ENCODE measurements at places on chromosomes 5 and 9.

GRCh38 chr5:53087621-53088121 lies 21.9 kb downstream of the MOCS2 start:
- no peak for DNase-seq

GRCh38 chr5:138452720-138453119 lies 12.6 kb upstream of the EGR1 start:
- DNase-seq, result no peak

DNA sequence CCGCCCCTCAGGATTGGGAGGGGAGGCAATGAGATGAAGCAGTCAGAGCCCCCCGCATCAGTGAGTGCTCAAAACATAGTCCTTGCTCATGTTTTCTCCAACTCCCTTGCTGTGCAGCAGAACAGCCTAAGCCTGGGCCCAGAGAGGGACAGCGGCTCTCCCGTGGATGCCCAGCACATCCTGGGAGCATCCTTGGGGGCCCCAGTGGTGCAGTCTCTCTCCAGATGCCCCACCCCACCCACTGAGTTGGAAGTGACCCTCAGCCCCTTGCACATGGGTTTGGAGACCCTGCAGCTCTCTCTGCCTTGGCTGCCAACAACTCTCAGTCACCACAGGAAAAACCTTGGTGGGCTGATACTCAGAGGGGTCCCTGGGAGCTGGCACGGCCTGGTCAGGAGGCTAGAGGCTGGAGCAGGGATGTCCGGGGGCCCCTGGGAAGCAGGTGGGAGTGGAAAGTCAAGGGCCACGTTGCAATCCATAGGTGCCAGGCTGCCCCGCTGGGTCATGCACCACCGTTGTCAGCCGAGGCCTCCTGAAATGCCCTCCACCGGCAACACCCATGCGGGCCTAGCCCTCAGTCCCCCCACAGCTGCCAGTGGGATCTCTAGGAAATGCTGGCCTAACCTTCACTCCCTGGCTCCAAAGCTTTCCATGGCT lies 242.5 kb downstream of the PBX3 start:
- DNase-seq, result no peak

DNA sequence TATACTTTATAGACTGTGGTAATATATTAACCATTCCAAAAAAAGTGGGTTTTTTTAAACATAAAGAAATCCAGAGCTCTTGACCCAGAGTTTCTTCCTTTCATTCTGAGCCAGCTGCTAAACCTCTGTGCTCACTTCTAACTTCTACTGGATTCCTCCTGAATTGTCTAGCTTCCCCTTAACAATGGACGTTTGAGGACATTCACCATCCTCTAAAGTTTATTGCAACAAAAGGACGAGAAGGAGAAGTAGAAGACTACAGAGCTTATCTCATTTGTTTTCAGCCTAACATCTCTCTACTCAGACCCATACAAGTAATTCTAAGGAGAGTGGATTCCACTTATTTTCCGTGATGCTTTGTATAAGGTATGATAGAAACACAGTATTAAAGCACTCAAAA lies 284.2 kb downstream of the MAST4 start:
- DNase-seq, result no peak

- DNase-seq, result no peak
Observed at GRCh38 chr5:177350776-177351391, 584 bp downstream of the LMAN2 start.

DNA sequence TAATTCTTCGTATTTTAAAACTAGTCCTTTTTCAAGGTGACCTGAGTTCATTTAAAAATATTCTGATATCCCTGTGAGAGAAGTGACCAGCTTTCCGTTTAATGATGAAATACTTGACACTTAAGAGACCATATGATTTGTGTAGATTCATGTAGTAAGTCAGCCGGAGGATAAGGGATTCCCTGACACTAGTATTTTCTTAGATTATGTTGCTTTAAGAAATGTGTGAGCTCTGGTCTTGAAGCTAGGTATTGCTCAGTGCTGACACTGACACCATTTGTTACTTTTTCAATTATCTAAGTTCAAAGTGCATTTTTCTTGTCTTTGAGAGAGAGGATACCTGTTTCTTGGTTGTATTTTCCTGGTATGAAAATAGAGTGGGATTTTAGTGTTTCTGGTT lies 4.2 kb downstream of the NIPBL start:
- DNase-seq, result no peak

DNA sequence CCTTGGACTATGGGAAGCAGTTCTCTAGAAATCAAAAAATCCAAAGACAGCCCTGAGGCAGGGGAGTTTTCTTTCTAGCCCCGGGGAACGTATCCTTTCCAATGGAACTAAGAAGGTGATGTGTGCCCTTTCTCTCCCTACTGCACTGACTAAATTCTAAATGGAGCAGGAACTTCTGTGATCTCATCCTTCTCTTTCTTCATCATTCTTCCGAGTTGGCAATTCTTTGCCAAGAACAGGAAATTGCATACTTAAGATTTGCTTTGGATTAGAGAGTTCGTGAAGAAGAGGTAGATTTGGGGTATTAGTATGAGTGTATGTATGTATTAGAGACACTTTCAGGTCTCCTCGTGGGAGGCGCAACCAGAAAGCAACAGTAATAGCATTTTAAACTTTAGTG lies 178.0 kb upstream of the PIK3R1 start:
- DNase-seq, result no peak

DNA sequence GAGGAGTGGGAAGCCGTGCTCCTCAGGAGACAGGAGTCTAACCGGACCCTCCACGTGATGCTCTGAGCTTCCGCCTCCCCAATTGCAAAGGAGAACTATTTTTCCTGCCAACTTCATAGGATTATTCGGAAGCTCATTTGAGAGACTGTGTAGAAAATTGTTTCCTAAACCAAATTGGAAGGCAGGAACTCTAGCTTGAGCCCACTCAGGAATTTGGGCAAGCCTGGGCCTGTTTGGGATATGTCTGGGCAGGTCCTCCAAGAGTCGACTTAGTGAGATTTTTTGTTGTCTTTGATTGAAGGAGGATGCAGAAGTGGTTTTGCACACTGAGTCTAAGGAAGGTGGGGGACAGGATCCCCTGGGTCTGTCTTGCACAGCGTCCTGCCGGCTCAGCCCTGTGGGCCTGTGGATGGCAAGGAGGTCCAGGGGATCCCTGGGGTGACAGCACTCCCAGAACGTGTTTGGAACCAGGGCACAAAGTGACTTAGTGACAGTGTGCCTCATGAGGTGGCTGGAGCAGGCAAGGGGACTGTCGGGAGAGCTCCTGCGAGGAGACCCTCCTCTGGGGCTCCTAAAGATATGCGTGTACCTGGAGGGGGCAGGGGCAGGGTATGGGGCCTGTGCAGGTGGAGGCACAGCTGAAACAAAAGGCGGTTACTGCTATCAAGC lies 283.3 kb downstream of the NSG2 start:
- peak; percentile 35 for DNase-seq

DNA sequence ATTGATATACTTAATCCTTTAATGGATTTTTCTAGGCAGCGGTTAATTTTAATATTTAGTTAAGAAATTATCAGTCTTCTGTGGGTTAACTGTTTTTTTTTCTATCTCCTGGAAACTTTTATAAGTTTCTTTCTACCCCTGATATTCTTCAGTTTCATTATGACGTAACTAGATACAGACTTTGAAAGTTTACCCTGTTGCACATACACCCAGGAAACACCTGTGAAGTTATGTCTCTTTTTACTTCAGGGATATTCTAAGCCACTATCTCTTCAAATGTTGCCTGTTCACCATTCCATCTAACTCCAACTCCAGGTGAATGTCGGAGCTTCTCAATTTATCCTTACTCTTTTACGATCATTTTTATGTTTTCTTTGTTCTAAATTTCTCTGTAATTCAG lies 329.0 kb downstream of the ICE1 start:
- no peak for DNase-seq

DNA sequence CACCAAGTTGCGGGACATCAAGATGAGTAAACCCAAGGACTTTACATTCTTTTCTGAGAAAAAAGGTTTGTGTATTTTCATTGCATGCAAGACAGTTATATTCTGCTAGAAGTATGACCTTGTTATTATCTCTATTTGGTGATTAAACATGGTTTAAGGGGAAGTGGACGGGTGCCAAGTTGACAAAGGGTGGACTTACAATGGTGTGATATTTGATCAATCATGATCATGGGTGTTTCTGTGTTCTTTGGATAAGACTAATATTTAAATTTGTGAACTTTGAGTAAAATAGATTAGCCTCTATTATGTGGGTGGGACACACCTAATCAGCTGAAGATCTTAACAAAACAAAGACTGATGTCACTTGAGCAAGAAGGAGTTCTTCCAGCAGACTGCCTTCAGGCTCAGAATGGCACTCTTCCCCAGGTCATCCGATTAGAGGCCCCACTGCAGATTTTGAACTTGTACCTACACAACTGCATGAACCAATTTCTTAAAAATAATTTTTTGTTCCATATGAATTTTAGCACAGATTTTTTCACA lies 782.9 kb downstream of the CDH12 start:
- no peak for DNase-seq

DNA sequence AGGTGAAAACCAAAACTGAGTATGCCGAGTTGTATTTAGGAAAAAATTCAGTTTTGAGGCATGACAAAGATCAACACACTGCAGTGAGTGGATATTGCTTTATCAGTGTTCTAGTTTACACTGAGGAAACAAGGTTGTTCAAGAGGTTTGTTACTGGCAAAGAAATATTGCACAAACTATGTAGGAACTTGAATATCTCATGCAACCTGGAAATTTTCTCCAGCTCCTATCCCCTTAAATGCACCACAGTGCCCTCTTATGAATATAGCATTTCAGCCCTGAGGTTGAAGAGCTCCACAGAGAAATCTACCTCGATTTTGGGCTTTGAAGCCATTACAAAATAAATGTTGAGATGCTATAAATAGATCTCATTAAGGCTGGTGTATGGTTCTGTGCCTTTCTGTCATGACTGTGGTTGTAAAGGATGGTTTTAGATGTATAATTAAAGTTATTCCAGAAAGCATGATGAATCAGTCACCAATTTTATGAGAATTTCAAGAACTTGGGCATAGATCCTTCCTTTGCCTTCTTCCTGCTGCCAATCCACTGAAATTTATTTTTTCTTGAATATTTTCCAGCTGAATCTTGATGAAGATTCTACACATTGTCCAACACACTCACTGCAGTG lies 159.3 kb downstream of the SPATA31D1 start:
- peak; percentile 49 for DNase-seq

DNA sequence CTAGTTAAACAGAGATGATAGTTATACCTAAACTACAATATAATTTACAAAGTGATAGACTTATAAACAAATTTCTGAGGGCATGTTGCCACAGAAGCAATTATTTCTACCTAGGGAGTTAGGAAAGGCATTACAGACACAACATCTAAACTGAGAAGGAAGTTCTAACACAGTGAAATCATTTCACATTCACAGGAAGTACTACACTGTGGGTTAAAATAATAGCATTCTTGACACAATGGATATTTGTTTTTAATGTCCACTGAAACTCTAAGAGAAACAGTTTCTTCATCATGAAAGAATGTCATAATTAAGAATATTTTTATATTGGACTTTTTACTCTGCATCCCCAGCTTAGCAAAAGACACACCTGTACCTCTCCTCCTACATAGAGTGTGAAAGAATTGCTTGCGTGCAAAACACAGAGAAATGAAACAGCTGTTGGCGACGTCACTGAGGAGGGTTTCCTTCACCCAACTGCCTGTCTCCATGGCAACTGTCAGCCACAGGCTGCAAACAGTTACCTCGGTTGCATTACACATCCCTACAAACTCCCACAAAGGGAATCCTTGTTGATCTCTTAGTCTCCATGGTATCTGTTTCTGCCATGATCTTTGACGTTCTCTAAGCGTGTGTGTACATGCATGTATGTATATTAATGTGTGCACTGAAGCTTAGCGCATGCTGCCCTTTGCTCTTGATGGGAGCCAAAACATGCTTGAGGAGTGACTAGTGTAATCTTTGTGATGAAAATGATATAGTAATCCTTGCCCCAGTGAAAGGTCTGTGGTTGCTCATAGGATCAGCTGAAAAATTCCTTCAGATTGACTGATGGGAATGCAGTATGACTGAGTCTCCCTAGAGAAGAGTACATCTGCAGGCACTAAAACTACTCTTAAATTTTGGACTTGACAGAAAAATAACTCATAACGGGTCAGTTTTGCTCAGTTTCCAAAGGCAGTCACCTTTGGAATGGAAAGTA lies 168.5 kb downstream of the ACTL7B start:
- DNase-seq, result peak; percentile 92

DNA sequence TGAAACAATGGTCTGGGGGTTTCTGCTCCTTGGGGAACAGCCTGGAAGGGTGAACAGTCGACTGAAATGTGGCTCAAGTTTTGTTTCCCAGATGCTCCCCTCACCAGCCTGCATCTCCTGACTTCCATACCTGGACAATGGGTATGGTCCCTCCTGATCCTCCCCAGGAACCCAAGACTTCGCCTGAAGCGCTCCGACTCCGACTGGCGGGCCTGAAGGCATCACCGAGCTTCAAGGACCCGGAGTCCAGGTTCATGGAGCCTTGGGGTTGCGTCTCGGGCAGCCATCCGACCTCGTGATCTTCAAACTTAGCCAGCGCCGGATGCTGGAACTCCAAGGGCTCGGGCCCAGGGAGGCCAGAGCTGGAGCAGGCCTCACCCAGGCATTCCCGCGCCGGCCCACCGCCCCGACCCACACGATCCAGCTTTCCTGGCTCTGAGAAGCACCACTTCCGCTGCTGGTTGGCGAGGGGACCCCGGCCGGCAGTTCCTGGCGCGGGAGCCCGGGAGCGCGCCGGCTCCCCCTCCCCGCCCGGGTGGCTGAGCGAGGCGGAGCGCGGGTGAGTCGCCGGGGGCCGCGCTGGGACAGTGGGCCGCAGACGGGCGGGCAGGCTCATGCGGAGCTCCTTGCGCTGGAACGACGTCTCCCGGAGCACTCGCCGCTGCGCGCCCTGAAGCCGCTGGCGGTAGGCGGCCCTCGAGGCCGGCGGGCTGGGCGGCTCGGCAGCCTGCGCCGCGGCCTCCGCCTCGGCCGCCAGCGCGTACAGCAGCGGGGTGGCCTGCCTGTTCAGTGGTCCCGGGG lies 5.2 kb downstream of the SHROOM1 start:
- DNase-seq, result no peak

GRCh38 chr9:32875242-32875641 lies 91.9 kb downstream of the TMEM215 start:
- no peak for DNase-seq

- no peak for DNase-seq
Observed at GRCh38 chr5:109247986-109248385, 161.8 kb downstream of the PJA2 start.

- peak; percentile 8 for DNase-seq
Observed at GRCh38 chr9:115548609-115549260, 430.8 kb upstream of the TNC start.

GRCh38 chr9:14075218-14075617 lies 238.7 kb downstream of the NFIB start:
- DNase-seq, result no peak

DNA sequence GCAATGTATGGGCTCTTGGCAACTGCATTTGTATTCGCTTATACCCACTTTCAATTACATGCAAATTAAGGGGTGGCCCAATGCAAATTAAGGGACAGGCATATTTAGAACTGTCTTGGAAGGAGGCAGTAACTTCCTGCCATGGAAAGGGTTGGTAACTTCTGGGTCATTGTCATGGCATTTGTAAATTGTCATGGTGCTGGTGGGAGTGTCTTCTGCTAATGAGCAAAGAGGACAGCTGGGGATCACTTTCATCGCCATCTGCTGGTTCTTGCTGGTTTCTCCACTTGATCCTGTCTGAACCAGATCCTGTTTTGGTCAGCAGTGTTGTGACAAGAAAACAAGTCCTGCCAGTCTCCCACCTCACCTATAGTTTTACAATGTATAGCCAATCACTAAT lies 23.3 kb upstream of the UGT3A2 start:
- DNase-seq, result peak; percentile 45

- DNase-seq, result no peak
Observed at GRCh38 chr5:124736805-124737188, 9.6 kb downstream of the ZNF608 start.
